Stomach (tissue), 19 donors: ENCODE measurements at places on chromosomes 2 and 18. TPM values are rescaled to one million over a fixed set of nuclear protein-coding genes. Genes with fewer than 3 reads are reported as not detected.
A peak's percentile ranks its signal among the peaks of the same experiment; 100 is the strongest.

DNA sequence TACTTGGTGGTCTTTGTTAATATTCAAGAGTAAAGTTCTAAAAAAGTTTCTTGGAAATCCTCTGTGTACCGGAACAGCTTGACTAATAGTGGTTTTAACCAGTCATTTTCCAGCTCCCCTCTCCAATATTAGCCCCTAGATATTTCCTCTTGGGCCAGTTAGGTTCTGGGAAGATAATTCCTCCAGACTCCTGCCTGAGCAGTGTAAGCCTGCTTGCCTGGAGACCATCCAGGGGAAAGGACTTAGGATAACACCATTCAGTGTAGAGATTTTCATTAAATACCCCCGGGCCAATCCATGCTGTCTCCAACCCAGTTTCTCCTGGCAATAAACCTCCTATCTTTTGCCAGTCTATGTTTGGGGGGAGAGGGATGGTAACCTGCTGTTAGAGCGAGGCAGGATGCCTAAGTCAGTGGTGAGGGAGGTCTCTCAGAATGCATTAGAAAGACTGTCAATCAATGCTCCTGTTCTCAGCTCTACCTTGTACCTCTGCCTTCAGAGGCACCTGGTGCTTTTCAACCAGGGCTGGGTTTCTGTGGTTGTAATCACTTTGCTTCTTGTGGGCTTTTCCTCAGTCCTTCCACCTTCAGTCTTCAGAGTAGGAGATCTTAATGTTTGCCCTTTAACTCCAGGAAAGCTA is 186.4 kb downstream of the RNF152 start:
- no peaks in the 10 kb centered on the region for H3K4me1 ChIP-seq
- no peaks in the 10 kb centered on the region for H3K36me3 ChIP-seq
- H3K27ac ChIP-seq, result no peak overlapping the region
- no peak for DNase-seq

RNF125 gene
- total RNA-seq, result 50.2 TPM

ANKRD30B gene
- total RNA-seq, result not detected

- DNase-seq, result no peak
- H3K4me1 ChIP-seq, result peaks cover 39% of the 10 kb centered on the region
- H3K4me3 ChIP-seq, result peak overlapping the region; percentile 60
Observed at GRCh38 chr2:126655051-126655450, 907 bp upstream of the GYPC start.

ALLC gene
- not detected for total RNA-seq

DNA sequence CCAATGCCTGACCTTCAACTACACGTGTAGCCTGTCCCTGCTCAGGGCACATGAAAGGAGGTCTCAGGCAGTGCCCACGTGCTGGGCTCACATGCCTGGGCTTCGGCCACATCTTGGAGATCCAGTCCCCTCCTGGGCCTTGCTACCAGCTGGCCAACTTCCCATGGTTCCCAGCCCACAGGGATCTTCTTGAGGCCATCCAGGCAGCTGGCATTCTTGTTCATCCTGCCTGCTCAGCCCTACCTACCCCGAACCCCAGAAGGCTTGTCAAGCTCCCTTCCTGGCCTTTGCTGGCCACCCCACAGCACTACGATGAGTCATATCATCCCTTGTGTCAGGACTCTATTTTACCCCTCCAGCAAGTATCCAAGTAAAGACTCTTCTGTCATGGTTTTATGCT is 97.1 kb downstream of the ZBTB7C start:
- H3K4me1 ChIP-seq, result no peaks in the 10 kb centered on the region

DNA sequence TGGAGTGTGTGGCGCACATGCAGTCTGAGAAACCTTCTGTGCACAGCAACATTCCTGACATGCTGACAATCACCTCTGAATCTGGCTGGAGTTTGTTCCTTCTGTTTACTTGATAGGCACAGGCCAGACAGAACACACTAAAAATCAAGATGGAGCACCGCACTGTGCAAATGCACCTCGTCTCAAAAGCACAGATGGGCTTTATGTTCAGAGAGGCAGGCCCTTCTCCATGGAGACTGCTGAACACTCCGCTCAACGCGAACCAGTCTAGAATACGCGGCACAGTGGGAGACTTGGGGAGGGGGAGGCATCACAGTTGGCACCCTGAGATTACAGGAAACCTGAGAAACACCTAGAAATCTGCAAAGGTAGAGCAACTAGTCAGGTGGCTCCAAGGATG is 58.4 kb upstream of the DNMT3A start:
- H3K4me3 ChIP-seq, result no peak overlapping the region
- no peak overlapping the region for H3K27ac ChIP-seq
- no peak for DNase-seq
- no peaks in the 10 kb centered on the region for H3K4me1 ChIP-seq
- H3K36me3 ChIP-seq, result no peaks in the 10 kb centered on the region

RNU2-63P gene
- not detected for total RNA-seq

DNA sequence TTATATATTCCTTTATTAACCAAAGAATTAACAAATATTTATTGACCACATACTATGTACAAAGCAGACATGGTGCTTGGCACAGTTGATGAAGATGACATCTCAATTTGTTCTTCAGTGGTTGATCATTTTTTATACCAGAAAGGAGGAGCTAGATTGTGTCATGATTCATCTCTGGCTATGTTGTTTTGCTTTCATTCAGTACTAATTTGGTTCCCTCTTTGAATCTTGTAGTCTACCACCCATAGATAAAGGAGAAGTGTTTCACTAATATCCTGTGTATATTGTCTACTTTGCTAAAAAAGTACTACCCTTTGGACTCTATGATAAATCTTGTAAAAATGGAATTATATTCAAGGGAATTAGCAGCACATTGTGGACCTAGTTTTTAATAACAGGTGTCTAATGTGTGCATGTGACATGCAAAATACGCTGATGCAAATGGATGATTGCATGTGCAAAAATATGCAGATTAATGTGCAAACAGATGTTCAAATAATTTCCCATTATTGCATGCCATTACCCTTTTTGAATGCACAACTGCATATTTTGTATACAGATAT is 313.2 kb upstream of the ZEB2 start:
- H3K27me3 ChIP-seq, result no peaks in the 10 kb centered on the region
- H3K4me1 ChIP-seq, result no peaks in the 10 kb centered on the region
- no peak overlapping the region for H3K27ac ChIP-seq
- H3K4me3 ChIP-seq, result no peak overlapping the region
- no peak for DNase-seq

PJVK gene
- not detected for total RNA-seq

ERFE gene
- total RNA-seq, result not detected

GRCh38 chr18:61635901-61636528 is 256.8 kb downstream of the RNF152 start:
- no peaks in the 10 kb centered on the region for H3K27me3 ChIP-seq
- peak overlapping the region; percentile 16 for H3K4me3 ChIP-seq
- no peaks in the 10 kb centered on the region for H3K36me3 ChIP-seq
- peaks cover 29% of the 10 kb centered on the region for H3K4me1 ChIP-seq

SLC9A2 gene
- 56.7 TPM for total RNA-seq

GREB1L gene
- total RNA-seq, result 7.5 TPM

- H3K27ac ChIP-seq, result no peak overlapping the region
- no peaks in the 10 kb centered on the region for H3K36me3 ChIP-seq
- no peaks in the 10 kb centered on the region for H3K27me3 ChIP-seq
- H3K4me1 ChIP-seq, result peaks cover under 1% of the 10 kb centered on the region
- no peak overlapping the region for H3K4me3 ChIP-seq
Observed at GRCh38 chr2:5720426-5720825, 28.2 kb downstream of the SOX11 start.

GRCh38 chr2:12858786-12859185 is 142.1 kb downstream of the TRIB2 start:
- H3K4me3 ChIP-seq, result no peak overlapping the region
- H3K27me3 ChIP-seq, result no peaks in the 10 kb centered on the region
- DNase-seq, result no peak
- H3K27ac ChIP-seq, result no peak overlapping the region
- H3K36me3 ChIP-seq, result no peaks in the 10 kb centered on the region
- no peaks in the 10 kb centered on the region for H3K4me1 ChIP-seq

DNA sequence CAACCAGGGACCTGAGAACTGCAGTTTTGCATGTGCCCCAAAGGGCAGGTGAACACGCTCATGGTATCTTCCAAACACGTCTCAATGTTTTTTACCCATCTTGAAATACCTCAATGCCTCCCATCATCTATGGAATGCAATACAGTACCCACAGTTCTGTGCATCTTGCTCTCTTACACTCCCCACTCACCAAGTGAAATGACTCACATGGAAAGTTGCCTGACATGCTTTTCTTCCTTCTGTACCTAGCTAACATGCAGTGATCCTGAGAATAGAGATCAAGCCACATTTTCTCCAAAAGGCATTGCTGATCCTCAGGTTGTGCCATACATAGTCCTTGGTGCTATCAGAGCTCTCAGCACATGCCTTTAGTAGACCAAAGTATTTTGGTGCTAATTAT is 373.9 kb downstream of the GPD2 start:
- no peak overlapping the region for H3K4me3 ChIP-seq
- H3K4me1 ChIP-seq, result no peaks in the 10 kb centered on the region
- H3K27me3 ChIP-seq, result no peaks in the 10 kb centered on the region

DNA sequence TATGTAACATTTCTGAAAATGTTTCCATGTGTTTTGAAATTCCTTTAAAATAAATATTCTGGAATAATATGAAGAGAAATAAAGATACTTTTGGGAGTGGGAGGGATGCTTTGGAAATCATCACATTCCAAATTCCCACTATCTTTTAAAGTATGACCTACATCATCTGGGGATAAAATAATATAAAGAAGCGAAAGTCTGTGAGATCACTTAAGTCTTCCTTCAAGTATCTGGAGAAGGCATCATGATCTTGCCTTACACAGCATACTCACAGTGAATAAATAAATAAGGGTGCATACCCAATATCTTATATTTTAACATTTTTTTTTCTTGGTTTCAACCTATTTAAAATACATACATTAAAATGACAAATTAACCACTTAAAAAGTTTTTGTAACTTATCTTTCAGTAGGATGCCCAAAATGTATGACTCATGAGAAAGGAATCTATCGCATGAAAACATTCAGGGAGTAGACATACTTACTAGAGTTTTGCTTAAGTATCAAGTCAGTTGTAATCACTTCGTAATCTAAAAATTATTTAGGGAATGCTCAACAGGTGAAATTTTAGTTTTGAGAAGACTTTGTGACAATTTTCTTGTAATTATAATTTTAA is 248.3 kb upstream of the COL3A1 start:
- no peaks in the 10 kb centered on the region for H3K27me3 ChIP-seq
- no peak overlapping the region for H3K27ac ChIP-seq
- no peak overlapping the region for H3K4me3 ChIP-seq
- DNase-seq, result no peak
- no peaks in the 10 kb centered on the region for H3K36me3 ChIP-seq

DNA sequence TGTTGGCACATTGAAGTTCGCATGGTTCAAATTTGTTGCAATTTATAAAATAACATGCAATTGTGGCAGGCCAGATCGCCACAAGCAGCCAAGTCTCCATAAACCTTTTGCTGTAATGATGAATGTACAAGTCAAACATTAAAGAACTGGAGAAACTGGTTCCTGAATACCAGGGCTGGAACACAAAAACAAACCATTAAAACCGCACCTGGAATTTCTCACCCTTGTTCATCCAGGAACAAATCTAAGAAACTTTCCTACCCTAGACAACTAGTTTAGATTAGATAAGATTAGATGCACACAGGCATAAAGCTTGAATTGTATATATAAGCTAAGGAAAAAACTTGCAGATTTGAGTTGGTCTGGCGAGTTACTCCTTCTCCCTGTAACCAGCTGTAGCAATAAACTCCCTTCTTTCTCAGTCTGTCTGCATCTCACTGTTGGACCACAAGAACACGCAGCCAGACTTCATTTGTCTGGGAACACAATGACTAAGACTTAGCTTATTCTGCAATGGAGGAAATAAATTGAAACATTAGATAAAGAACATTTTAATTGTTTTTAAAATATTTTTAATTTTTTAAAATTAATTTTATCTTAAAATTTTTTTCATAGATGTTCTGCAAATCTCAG is 1835.5 kb upstream of the LRRTM1 start:
- H3K27ac ChIP-seq, result no peak overlapping the region
- no peaks in the 10 kb centered on the region for H3K36me3 ChIP-seq
- peak; percentile 89 for DNase-seq
- H3K4me1 ChIP-seq, result peaks cover 6% of the 10 kb centered on the region
- no peaks in the 10 kb centered on the region for H3K27me3 ChIP-seq

SATB2 gene
- 7.0 TPM for total RNA-seq

DNA sequence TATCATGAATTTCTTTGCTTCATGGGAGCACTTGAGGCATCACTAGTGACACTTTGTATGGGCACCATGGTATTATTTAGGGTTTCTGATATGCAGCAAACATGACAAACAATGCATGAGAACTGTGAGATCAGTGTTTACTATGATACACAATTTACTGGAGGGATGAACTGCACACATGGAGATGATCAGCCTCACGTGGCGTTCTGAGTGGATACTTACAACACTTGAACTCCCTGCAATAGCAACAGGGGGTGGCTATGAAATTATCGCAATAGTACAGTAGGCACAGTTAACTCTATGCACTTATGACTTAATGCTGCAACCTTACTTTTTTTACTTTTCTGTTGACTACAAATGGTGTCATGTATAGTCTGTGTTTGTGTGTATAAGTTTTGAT is 18.5 kb upstream of the UGT1A8 start:
- no peaks in the 10 kb centered on the region for H3K27me3 ChIP-seq
- no peaks in the 10 kb centered on the region for H3K4me1 ChIP-seq
- no peak for DNase-seq
- H3K36me3 ChIP-seq, result no peaks in the 10 kb centered on the region
- no peak overlapping the region for H3K4me3 ChIP-seq

DNA sequence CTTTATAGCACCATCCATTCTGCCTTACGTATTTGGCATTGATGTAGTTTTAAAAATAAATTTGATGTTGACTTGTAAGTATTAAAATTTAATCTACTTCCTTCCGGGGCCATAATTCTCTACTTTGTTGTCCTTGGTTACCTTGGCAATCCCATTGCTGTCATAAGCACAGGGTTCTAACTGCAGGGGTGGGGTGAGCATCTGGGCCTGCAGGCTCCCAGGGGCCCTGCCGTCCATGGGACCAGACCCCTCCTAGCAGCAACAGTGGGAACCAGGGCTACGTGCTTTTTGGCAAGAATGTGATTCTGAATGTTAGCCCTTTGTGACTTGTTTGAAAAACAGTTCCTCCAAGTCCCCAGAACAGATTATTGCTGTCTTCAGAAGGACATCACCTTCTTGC is 4.9 kb downstream of the ASAP2 start:
- H3K4me1 ChIP-seq, result peaks cover 87% of the 10 kb centered on the region
- peak; percentile 80 for DNase-seq
- peak overlapping the region; percentile 90 for H3K27ac ChIP-seq
- H3K36me3 ChIP-seq, result no peaks in the 10 kb centered on the region
- H3K27me3 ChIP-seq, result peaks cover 12% of the 10 kb centered on the region

DNA sequence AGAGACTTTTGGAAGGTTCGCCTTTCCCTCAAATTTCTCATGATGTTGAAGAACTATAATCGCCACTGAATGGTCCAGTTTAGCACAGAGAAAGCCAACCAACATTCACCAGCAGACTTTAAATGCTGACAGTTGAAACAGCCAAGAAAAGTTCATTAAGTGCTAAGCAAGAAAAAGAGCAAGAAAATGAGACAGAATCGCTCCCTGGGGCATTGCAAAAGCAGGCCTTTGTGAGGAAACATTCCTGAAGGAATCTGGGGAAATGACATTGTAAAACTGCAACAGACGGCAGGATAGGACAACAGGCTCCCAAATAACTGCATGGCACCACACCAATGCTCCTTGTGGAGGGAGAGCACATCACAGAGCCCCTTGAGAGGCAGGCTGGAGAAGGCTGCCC is 269.3 kb upstream of the ID2 start:
- H3K27me3 ChIP-seq, result no peaks in the 10 kb centered on the region
- no peak overlapping the region for H3K27ac ChIP-seq
- H3K4me3 ChIP-seq, result no peak overlapping the region

- no peaks in the 10 kb centered on the region for H3K27me3 ChIP-seq
- H3K27ac ChIP-seq, result no peak overlapping the region
- H3K36me3 ChIP-seq, result no peaks in the 10 kb centered on the region
- no peaks in the 10 kb centered on the region for H3K4me1 ChIP-seq
Observed at GRCh38 chr2:128813352-128814034, 494.8 kb upstream of the HS6ST1 start.

UGT1A10 gene
- 0.45 TPM for total RNA-seq
